ENCODE measurements at places on chromosomes 2 and 18.
A peak's percentile ranks its signal among the peaks of the same experiment; 100 is the strongest.

DNA sequence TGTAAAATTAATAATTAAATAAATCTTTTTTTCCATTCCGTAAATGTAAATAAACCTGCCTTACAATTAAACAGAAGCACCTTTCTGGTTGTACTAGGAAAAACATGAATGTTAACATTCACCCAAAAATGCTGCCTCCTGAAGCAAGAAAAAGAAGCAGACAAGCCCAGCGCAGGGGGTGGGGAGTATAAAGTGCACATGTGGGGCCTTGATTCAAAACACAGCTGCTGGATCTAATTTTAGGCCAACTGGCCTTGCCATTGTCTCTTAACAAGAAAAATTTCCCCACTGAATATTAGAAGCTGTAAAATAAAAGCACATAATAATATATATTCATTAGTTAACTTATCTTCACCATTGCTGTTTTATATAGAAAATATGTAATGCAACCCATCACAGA, 28.3 kb downstream of the TCF4 start:
- no peak for DNase-seq

DNA sequence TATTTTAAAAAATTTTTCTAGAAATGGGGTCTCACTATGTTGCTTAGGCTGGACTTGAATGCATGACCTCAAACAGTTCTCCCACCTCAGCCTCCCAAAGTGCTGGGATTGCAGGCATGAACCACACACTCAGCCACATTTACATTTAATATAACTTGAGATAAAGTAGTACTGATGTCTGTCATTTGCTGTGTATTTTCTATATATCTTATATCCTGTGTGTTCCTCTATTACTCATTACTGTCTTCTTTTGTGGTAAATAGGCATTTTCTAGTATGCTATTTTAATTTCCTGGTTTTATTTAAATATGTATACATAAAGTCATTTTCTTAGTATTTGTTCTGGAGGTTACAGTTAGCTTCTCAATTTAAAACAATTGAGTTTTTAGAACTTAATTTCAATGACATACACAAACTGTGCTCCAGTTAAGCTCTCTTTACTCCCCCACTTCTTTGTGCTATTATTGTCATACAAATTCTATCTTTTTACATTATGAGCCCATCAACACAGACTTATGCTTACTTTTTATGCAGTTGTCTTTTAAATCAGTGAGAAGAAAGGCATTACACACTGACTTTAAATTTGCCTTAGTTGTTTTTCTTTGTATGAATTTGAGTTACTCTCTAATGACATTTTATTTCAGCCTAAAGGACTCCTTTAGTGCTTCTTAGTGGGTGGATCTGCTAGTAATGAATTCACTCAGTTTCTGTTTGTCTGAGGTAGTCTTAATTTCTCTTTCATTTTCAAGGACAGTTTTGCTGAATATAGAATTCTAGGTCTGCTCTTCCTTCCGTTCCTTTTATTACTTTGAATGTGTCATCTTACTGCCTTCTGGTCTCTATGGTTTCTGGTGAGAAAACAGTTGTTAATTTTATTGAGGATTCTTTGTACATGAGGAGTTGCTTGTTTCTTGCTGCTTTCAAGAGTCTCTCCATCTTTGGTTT, 6.2 kb upstream of the INPP4A start:
- no peak for DNase-seq

GRCh38 chr2:24779116-24779515, 14.1 kb downstream of the PTRHD1 start:
- DNase-seq, result no peak

GRCh38 chr2:5315041-5315440, 377.1 kb upstream of the SOX11 start:
- no peak for DNase-seq

DNA sequence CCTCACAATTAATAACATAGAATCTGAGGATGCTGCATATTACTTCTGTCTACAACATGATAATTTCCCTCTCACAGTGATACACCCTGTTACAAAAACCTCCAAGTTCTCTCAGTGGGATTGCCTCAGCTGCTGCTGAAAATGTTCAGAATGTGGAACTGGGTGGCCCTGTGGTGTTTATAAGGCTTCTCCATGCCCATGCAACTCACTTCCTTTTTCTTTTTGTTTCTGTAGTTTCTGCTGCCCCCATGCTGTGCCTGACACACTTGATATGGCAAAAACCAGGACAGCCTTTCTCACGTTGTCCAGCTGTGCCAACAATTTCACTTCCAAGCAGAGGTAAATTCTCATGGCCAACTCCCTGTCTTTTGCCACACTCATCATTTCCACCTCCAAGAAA, 206.2 kb downstream of the RPIA start:
- DNase-seq, result no peak

DNA sequence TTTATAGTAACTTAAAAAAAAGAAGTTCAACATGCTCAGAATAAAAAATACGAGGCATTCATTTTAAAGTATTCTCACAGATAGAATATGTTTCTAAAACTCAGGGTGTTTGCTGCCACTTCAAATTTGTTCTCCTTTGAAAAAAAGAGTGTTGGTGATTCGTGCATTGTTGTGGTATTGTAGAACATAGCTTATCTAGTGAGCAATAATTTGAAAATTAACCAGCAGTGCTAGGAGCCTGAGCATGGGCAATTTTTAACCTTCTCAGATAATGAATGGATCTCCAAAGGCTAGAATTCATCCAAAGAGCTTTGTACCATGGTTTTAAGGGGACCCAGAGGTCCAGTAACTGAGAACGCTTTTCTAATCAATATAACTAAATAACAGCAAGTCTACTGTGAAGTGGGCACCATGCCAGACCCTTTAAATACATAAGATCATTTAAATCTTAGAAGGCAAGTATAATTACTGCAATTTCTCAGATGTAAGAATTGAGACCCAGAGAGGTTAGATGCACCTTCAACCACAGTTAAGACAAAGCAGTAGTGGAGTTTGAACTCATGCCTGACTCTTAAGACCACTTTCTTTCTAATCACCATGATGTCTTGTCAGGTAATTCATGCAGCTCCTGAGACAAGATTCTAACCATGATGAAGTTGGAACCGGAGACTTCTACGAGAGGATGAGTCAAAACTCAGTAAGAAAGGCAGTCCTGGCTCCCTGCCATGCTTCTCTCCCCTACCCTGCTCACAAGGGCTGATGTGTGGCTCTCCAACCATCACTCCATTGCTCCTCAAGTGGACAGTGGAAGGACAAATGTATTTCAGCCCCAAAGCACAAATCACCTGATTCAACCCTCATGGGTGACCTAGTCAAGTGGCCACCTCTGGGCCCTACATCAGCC, 3.4 kb downstream of the CYRIA start:
- peak; percentile 12 for DNase-seq

DNA sequence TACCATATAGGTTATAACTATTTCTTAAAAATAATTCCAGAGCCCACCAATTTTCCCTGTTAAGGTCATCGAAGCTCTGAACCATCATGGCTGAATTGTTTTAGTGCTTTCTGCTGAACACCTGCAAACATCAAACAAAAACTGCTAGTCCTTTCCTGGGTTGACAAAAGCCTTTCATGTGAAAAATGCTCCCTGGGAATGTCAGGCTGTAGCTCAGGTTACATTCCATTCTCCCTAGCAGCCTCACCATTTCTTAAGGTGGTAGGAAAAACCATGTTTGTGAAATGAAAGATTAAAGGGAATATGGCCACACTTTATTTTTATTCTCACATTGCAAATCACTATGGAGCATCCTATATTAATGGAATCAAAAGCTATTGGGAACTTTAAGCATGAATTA, 5.7 kb downstream of the TCF4 start:
- no peak for DNase-seq

DNA sequence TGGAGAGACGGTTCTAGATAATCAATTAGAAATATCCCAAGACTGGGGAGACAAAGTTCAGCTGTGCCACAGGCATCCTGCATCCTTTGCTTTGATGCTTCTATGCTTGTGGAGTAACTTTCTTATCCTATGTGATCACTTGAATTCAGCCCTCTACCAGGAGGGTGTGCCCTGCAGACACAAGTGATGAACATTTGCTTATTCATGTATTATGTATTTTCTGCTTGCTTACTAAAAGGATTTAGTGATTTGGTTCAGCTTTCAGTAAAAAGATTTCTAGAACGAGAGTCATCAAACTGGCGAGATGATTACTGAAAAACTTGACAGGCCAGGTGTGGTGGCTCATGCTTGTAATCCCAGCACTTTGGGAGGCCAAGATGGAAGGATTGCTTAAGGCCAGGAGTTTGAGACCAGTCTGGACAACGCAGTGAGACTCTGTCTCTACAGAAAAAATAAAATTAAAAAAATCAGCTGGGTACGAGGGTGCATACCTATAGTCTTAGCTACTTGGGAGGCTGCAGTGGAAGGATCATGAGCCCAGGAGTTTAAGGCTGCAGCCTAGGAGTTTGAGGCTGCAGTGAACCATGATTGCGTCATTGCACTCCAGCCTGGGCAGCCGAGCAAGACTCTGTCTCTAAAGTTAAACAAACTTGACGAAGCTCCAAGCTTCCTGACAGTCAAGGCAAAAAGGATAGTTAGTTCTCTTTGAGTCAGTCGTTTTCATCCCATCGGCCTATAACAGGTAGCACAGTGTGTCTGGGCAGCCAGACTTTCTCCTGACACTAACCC, 13.3 kb downstream of the HK2 start:
- DNase-seq, result no peak

DNA sequence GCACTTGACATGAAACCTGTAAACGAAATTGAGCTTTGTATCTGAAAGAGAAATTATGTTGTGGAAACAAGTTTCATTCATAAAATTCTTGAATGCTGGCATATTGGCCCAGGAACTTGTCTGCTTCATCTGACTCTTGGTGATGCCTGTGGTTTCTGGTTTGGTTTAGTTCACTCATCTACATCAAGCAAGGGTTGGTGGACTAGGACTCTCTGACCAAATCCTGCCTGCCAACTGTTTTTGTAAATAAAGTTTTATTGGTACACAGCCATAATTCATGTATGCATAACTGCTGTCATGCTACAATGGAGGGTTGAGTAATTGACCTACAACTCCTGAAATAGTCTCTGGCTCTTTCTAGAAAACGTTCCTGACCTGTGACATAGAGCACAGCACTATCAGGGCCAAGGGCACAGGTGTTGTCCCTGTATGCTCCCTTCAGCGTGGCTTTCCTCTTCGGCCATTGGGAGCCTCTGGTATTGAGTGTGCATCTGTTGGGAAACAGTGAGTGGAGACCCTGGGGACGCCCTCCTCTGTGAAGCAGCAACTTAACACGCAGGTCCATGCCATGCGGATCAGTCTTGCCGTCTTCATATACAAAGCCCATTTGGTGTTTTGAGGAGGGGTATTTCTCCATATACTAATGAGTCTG, 226.3 kb downstream of the SH3RF3 start:
- DNase-seq, result no peak

DNA sequence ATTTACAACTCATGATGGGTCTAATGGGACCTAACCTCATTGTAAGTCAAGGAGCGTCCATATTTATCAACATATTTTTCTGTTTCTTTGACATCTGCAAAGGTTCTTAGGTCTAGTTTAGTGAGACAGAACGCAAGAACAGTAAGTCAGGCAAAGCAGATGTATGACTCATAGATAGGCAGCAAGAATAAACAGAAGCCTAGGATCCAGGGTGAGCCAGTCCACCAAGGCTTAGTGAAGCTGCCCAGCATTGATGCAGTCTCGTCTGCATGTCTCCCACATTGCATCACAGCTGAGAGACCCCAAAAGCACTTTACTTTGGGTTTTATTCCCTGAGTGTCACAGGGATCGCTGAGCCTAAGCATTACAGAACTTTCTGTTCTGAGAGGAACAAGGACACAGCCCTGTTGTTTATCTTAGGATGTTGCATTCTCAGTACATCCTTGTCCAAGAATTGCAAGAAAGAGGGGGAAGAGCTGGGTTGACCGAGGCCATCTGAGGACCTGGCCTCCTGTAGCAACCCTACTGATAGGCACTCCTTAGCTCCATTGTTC, 29.6 kb upstream of the TMEM177 start:
- DNase-seq, result peak; percentile 78

DNA sequence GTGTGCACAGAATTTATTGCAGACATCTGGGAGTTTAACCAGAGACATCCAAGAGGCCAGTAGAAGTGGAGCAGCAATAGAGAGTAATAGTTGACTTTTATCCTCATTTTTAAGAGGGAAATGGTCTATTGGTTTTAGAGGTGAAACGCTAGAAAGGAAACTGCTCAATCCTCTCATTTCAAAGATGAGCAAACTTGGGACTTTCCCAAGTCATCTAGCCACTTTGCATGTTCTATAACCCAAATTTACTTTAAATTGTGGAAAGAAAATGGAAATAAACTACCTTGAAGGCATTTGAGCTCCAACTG, 601.7 kb downstream of the ARHGAP15 start:
- peak; percentile 20 for DNase-seq

DNA sequence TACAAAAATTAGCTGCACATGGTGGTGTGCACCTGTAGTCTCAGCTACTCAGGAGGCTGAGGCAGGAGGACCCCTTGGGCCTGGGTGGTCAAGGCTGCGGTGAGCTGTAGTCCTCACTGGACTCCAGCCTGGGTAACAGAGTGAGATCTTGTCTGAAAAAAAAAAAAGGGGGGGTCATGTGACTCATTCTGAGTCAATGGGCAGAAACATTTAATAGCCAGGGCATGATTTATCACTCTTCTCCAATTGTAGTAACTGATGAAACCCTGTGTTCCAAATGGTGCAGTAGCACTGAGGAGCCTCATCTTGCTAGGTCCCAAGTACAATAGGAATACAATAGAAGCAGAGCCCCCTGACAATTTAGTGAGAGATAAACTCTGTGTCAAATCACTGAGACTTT, 78.9 kb upstream of the CCDC68 start:
- peak; percentile 19 for DNase-seq

GRCh38 chr2:134122610-134123009, 131.3 kb upstream of the MGAT5 start:
- no peak for DNase-seq

DNA sequence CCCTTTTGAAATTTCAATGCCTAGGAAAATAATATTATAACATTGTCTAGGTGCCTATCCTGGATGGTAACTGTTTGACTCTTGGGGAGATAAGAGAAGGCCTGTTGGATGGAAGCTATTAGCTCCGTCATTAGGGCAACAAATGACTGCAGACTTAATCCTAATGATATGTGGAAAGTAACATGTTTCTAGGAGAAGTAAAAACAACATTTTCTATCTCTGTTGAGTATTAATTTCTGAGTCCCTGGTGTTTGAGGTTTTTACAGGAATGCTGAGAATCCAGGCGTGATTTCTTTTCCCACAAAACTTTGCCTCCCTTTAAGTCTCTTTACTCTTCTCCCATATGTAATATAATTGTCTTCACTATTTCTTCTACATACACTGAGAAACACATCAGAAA, 159.1 kb downstream of the GALNT1 start:
- peak; percentile 50 for DNase-seq

GRCh38 chr2:140641163-140641562, 1489.7 kb downstream of the LRP1B start:
- no peak for DNase-seq

DNA sequence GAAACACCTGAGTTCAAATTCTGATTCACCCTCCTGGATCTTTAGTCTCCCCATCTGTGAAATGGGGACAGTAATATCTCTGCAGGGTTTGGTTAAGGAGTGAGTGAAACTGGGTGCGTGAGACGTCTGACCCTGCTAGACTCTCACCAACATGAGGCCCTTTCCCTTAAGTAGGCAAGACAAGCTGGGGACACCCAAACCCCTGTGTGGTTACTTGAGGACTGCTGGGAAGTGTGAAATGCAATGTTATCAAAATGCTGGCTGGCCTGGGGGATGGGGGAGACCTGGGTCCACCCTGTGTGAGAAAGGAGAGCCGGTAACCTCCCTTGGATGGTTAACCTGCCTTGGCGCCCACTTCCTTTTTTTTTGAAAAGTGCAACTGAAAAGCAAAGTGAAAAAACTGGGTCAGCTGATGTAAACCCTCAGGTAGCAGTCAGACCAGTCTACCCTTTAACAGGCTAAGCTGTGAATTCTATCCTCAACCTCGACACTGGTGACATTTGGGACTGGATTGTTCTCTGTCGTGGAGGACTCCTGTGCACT, 82.3 kb downstream of the INPP5D start:
- no peak for DNase-seq
